ENCODE measurements at places on chromosomes 3 and 15.
A peak's percentile ranks its signal among the peaks of the same experiment; 100 is the strongest.

- DNase-seq, result no peak
Observed at GRCh38 chr15:44028349-44028748, 166.7 kb downstream of the FRMD5 start.

- no peak for DNase-seq
Observed at GRCh38 chr3:55779543-55779942, 292.4 kb upstream of the WNT5A start.

DNA sequence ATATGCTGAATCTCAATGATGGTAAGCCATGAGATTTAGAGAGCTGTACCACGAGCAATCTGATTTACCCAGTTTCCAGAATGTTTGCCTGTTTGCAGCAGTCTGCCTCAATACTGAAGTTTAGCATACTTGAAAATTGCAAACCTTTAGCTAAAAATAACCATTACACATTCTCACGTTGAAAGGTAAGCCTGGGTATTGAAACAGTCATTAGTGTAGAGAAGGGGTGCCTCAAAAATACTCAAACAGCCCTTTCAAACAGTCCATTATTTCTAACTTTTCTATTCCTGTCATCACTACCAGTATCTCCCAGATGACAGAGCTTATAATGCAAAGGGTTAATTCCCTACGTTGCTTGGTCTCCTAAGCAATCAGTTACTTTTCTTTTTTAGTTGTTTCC, 111.8 kb upstream of the MBNL1 start:
- no peak for DNase-seq

DNA sequence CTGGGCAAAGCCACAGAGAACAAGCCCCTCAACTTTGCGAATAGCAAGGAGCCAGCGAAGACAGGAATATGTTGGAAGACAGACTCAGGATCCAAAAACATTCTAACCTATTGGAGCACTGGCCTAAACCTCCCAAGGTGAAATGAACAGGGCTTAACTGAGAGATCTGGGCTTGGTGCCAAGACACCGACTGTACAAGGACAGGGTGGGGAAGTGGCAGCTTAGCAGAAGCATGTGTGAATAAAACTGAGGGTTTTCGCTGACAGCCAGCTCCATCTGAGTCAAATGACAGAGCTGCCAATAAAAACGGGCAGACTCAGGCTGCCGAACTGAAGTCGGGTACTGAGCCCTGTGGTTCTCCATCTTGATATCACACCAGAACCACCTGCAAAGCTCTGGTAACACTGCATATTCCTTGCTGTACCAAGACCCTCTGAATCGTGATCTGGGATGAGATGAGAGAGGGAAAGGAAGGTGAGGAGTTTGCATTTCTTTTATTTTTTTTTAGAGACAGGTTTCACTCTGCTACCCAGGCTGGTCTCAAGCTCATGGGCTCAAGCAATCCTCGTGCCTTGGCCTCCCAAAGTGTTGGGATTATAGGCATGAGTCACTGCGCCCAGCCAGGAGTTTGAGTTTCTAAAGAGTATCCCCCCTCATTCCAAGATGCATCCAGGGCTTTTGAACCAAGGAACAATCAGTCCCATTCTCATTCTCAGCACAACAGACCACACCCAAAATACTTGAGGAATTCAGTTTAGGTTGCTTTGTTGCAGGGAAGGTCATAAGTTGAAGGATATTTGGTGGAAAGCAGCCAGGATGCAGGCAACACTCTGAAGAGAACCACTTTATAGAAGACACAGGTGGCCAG, 6.0 kb upstream of the PLCB2 start:
- peak; percentile 35 for DNase-seq

- DNase-seq, result peak; percentile 21
Observed at GRCh38 chr3:115699706-115700105, 76.4 kb downstream of the GAP43 start.

GRCh38 chr3:156488767-156489166, 66.2 kb downstream of the SSR3 start:
- no peak for DNase-seq

GRCh38 chr3:12303534-12303933, 14.7 kb downstream of the PPARG start:
- DNase-seq, result peak; percentile 49

GRCh38 chr15:55507567-55507966, 467 bp downstream of the DNAAF4 start:
- DNase-seq, result no peak

DNA sequence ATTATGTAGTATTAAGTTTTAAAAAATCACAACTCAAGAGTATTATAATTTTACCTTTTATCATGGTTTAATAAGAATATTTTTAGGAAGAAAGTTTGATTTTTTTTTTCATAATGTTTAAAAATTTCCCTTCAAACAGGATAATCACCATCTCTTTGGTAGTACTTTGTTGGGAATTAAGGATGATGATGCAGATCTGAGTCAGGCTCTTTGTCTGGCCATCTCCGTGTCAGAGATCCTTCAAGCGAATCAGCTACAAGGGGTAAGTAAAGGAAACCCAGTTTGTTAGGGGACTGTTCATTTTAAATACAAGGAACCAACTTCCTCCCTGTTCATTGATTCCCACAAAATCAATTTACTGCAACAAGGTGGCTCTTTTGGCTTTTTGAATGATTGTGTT, 36.8 kb upstream of the NIT2 start:
- DNase-seq, result peak; percentile 14

DNA sequence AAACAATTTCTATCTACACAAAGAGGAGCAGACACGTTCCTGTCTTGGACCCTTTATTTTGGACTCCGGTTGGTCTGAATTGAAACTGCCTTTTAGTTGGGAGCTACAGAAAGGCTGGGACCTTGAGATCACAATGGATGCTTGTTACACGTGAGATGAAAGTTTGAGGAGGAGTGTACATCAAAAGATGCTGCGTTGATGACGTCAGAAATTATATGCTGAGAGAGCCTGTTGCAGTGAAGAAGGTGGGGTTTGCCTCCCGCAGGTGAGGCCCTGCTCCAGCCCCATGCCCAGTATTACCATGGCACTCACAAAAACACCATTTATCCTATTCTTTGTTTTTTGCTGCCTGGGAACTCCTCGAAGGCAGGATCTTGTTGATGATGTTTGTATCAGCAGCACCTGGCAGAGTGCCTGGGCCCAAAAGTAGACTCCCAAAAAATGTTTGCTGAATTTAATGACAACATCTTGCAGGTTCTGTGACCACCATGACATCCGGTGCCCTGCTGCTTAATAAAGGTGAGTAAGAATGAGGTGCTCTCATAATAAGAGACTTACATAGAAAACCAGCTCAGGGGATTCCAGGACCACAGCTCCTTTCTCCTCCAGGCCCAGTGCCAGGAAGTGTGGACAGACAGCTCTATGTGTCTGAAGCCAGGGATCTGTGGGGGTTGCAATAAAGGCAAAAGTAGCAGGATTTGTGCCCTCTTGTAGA, 136.1 kb upstream of the UBE2E1 start:
- no peak for DNase-seq

DNA sequence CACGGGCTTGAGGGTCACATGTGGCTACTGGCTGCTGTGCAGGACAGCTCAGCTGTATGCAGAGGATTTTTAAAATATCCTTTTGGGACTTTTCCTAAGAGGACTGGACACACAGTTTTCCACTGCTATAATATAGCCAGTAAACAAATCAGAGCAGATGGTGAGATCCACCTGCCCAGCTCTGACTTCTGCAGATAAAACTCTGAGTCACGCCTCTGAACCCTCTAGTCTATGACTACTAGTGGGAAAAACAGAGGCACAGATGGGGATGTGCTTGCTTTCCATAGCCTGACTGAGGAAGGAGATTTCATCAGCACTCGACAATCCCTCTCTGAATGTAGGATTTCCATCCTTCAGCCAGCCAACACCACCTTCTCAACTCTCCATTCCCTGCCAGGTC, 45.1 kb downstream of the COLQ start:
- no peak for DNase-seq

- DNase-seq, result no peak
Observed at GRCh38 chr3:124532071-124532470, 198.2 kb upstream of the UMPS start.

GRCh38 chr3:110198717-110199587, 861.6 kb upstream of the DPPA4 start:
- no peak for DNase-seq

- DNase-seq, result no peak
Observed at GRCh38 chr3:55474213-55474632, 12.9 kb downstream of the WNT5A start.

DNA sequence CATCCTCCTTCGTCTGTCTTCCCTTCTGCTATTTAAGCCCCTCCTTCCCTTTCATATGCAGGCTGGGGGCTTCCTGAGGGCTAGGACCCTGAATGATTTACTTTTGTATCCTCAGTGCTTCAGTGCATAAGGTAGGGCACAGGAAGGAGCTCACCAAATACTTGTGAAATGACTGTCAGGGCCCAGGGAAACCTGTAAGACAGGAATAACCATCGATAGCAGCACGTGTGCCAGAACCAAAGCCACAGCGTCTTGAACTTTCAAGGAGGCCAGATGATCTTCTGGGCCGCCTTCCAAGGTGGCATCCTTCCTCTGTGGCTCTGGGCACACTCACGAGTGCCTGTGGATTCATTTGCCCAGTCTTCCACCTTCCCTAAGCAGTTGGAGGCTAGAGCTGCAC, 3.9 kb downstream of the TMED3 start:
- DNase-seq, result no peak

GRCh38 chr3:75329476-75330097, 334.5 kb upstream of the FRG2C start:
- DNase-seq, result no peak

- DNase-seq, result peak; percentile 11
Observed at GRCh38 chr3:127208483-127209100, 15.7 kb downstream of the PRR23E start.

DNA sequence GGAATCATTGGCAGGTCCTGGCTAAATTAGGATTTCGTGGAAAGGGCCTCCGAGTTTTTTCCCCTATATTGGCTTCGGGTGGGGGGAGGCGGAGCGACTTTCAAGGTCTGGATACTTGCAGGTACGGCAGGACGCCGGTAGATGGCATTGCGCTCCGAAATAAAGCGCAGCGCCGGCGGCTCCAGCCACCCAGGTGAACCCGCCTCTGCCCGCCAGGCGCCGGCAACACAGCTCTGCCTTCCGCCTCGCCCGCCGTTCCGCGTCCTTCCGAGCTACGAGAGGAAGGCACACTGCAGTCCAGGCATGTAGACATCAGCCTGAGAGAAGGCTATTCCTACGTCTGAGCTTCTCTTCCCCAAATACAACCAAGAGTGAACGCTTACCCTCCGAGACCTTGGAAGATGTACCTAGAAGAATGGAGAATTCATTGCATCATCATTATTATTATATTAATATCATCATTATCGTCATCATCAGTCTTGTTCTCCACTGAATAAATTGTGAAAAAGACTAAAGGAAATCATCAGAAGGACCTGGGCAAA, 514.1 kb downstream of the MECOM start:
- DNase-seq, result peak; percentile 87

DNA sequence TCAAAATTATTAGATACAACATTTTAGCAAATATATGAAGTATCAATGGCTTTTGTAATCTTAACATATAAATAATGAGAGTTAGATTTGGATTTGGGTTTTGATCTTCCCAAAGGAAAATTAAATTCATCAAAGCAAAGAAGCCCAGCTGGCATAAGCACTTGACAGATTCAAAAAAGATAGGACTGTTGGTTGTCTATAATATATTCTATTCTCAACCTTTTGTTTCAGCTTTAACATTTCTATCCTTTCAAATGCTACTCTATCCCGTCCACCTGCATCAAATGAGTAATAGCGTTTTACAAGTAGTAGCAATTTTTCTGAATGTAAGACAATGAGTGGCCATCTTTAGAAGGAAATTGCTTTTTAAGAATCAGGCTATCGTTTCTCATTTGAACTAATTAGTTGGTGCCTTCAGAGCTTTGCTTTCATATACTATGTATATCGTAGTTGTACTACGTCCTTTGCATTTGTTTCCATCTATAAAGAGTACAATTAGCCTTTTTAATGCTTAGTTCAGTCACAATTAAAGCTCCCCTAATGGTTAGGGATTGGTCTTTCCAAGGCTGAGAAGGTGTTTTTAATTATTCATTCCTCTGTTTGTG, 278.0 kb downstream of the UBE2E2 start:
- no peak for DNase-seq

DNA sequence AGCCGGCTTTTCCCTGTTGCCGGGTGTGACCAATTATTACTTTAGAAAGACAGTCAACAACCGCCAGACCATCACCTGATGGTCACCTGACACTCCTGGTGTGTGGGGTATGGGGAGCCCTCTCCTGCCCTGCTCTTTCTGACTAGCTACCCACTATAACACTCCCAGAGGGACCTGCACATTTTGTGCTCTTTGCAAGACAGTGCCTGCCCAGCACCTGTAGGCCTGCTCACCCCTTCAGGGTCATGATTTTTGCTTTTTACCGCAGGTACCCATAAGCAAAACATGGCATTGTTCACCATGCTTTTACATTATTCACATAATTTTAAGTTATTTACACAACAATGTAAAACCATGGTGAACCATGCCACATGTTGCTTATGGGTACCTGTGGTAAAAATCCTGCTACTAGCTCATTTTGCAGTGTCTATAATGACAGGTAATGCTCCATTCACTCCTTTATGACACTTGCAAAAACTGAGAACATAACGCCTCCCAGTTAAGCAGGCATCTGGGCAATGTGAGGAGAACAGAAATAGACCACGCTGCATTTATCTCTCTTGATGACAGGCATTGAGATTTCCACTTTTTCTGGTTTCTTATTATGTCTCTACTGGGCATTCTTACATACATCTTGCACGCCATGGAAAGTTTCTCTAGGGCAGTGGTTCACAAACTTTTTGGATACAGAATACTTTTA, 9.9 kb downstream of the CCRL2 start:
- DNase-seq, result no peak

DNA sequence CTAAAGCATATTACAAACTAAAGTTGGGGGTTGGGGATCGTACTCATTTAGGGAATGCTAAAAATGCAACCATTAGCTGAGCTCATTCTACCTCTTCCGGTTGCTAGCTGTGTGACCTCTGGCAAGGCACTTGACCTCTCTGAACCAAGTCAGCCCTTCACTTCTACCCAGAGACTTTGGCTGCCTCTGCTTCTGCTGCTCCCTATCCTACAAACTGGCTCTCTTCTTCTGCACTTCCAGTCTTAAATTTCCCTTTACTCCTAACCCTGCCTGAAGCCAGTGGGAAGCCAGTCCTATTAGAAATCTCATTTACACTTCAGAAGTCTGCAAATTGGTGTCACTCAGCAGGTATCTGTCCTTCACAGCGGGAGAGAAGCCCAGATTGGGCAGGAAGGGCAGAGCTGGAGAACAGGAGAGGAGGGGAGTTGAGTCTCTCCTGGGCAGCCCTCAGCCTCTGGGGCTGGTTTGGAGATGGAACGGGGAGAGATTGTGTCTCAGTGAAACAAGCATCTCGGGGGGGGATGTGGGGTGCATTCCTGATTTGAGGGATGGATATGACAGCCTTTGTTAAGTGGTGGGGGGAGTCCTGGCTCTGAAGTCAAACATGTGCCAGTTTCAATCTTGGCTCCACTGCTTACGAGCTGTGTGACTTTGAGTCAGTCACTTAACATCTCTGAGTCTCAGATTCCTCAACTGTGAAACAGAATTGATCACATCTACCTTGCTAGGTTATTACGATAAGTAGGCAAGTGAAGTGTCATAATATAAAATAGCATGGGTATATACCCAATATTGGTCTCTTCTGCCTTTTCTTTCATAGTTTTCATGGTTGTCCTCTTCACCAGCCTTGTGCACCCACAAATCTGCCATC, 7.8 kb upstream of the AEN start:
- no peak for DNase-seq
